ENCODE measurements at places on chromosomes 3 and 15. TPM values are rescaled to one million over a fixed set of nuclear protein-coding genes. Genes with fewer than 3 reads are reported as not detected.

ZIC4 gene
- total RNA-seq, result not detected

MOBP gene
- total RNA-seq, result not detected

SI gene
- not detected for total RNA-seq

TRPM1 gene
- total RNA-seq, result not detected

CRABP1 gene
- not detected for total RNA-seq

RARB gene
- not detected for total RNA-seq

KLHDC8B gene
- total RNA-seq, result 7.0 TPM

SPATA12 gene
- total RNA-seq, result not detected

KNG1 gene
- not detected for total RNA-seq

TUSC7 gene
- total RNA-seq, result not detected

EMC7 gene
- total RNA-seq, result 32.9 TPM

HEXA gene
- 102 TPM for total RNA-seq

ZKSCAN7 gene
- total RNA-seq, result 6.7 TPM

GOLGA8G gene
- total RNA-seq, result not detected

ARGFX gene
- total RNA-seq, result not detected
